ENCODE measurements at places on chromosomes 5 and 9. TPM values are rescaled to one million over a fixed set of nuclear protein-coding genes. Genes with fewer than 3 reads are reported as not detected.

DNA sequence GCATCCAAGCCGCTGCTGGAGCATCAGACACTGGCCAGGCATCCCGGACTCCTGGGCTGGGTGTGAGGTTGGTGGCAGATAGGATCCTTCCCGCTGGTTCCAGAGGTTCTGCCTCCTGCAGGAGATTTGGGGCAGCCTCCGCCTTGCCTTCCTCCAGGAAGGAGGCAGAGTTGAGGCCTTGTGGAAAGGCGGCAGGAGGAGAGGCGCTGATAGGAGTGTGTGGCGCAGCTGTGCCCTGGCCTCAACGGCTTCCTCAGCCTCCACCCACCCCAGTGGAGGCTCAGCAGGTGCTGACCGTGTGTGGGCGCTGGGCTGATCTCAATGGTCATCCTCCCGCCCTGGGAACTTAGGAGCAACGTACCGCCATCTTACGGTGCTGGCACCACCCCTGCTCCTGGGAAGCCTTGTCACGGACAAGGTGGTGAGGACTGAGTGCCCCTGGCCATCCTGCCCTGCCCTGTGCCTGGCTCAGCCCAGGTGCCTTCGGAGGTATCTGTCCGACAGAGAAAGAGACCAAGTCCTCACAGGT lies 10.2 kb downstream of the NCS1 start:
- DNase-seq = no peak

GRCh38 chr5:100518377-100518776 lies 16.8 kb upstream of the FAM174A start:
- DNase-seq = no peak

DNA sequence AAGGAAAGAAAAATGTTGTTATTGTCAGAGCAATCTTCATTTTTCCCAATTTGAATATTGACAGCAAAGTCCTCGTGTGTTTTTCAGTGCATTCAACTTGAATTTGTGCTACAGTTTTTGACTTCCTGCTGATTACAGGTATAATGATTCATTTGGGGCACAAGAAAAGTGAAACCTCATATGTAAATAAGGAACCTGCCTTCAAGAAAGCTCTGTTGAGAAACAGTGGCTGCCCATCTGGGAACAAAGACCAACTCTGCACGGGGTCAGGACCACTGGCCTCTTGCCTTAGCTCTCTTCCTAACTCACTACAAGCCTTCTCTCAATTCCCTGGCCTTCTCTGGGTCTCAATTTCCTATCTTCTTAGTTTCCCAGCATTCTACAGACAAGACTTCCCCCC lies 21.0 kb downstream of the TIMD4 start:
- DNase-seq = no peak

DNA sequence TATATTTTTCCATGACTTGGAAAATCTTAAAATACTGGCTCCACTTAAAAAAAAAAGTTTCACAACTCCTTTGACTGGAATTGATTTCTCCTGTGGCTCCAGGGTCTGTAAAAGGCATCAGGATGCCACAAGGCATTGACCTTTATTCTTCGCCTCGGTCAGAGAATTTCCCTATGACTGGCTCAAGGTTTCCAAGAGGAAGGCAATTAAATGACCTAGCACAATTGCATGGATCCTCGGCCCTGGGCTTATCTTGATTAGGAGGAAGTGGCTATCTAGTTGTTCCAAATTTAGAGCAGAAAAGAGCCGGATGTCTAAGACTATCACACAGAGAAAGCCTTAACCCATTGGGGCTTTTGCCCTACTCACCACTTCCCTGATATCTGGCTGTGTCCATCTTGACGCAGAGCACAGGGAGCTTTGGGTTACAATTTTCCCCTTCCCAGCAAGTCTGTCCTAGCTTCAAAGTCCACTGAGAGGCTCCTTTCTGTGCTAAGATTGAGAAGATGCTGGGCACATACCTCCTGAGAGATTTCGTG lies 56.9 kb upstream of the COL15A1 start:
- no peak for DNase-seq

DNA sequence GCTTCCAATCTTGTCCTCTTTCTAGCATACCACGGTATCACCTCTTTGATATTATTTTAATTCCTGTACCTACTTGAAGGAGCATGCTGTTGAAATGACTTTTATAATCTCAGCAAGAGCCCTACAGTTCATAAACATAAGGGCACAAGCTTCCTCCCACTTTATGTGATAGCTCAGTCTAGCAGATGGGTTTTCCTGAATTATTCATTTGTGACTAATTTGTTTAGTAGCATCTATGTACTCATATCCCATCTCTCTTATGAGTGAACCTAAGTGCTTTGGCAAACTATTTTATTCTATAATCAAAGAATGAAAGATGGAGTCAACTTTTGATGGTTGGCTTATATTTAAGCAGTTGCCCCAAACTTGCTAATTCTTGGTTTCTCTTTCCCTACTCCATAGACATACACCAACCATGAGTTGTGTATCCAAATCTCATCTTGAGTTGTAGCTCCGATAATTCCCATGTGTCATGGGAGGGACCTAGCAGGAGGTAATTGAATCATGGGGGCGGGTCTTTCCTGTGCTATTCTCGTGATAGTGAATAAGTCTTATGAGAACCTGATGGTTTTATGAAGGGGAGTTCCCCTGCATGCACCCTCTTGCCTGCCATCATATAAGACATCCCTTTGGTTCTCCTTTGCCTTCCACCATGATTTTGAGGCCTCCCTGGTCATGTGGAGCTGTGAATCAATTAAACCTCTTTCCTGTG lies 17.7 kb downstream of the TXNDC8 start:
- no peak for DNase-seq

DNA sequence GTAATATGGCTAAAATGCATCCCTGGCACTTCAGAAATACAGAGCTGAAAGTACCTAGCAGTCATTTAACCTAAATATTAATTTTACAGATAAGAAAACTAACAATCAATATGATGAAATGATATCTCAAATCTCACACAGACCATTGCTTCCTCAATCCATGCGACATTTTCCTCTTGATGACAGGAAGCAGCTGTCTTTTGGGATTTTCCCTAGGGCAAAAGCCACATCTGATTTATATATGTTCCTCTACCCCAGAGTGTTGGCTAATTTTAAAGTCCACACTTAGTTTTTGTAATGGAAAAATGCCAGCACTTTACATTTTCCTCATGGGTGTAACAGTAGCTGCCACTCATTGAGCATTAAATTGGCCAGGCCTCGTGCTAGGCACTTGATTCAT lies 47.7 kb upstream of the ITGA1 start:
- DNase-seq = no peak

The KIF12 gene
- 48.4 TPM for polyA plus RNA-seq

The PCDHA3 gene
- polyA plus RNA-seq = 0.26 TPM

The ACSL6 gene
- polyA plus RNA-seq = 1.0 TPM

All from right lung (tissue), 10 donors.